MV-4-11 (cell line): ENCODE measurements at places on chromosomes 6 and 20.

DNA sequence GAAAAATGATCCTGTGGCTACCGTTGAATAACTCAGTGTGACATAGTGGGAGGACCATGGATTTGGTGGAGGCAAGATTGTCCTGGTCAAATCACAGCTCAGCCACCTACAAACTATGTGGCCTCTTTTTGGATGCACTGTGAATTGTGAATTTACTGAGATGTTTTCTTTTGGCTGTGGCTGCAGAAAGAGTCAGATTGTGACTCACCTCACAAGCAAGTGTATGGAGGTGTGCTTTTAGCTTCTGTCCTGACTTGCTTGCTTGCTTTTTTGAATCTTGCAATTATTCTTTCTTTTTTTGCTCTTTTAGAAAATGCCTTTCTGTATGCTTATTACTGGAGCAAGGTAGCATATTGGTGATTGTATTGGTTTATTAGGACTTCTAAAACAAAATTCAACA lies 122.9 kb upstream of the FOXO3 start:
- DNase-seq, result no peak

DNA sequence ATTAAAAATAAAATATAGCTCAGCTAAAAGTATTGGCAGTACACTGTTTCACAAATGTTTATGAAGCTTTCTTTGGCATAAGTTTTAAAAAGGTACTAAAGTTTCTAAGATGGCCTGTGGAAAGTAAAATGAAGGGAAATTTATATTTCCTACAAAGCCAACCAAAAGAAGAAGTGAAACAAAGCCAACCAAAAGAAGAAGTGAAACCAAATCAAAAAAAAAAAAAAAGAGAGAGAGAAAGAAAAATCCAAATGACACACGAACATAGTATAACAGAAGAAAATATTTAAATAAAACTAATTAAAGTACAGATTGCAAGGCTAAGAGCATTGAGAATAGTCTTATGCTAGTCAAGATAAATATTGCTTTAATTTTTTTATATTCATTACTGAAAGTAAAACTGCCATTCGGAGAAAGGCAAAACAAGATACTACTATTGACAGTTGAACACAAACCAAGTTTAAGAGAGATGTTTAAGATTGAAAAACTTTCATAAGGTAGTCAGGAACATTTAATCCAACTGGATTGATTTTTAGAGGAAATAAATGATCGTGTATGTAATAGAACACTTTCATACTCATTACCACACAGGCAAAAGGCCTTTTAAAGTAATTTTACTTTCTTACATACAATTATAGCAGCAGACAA lies 12.8 kb upstream of the KHDRBS2 start:
- DNase-seq, result peak; percentile 87

GRCh38 chr20:60131375-60131774 lies 173.2 kb downstream of the CDH26 start:
- peak; percentile 92 for DNase-seq

- no peak for DNase-seq
Observed at GRCh38 chr6:21582651-21583050, 10.9 kb upstream of the SOX4 start.

DNA sequence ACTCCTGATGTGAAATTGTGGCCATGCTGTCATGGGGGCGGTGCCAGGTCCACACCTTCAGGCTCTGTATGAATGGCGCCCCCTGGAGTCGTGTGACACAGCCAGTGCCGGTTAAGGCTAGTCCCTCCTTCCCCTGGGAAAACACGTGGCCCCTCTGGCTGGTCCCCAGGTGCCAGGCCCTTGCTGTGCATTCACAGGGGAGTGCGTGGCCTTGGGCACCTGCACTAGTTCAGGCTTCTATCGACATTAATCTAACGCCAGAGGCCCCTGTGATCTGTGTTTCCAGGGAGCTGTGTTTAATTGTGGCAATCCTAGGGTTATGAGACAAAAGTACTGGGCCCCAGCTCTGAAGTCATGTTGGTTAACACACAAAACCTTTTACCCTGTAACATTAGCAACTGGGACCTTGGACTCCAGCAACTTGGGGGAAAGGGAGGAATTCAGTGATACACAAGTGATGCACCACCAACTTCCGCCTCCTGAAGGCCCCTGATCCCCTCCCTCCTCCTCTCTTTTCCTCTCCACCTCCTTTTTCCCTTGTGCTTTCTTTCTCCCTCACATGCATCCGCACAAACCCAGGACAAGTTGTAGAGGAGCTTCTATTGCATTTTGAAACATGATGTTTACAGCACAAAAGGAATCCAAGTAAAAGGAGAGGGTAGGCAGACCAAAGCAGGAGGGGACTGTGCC lies 74.0 kb downstream of the SSR1 start:
- peak; percentile 51 for DNase-seq

DNA sequence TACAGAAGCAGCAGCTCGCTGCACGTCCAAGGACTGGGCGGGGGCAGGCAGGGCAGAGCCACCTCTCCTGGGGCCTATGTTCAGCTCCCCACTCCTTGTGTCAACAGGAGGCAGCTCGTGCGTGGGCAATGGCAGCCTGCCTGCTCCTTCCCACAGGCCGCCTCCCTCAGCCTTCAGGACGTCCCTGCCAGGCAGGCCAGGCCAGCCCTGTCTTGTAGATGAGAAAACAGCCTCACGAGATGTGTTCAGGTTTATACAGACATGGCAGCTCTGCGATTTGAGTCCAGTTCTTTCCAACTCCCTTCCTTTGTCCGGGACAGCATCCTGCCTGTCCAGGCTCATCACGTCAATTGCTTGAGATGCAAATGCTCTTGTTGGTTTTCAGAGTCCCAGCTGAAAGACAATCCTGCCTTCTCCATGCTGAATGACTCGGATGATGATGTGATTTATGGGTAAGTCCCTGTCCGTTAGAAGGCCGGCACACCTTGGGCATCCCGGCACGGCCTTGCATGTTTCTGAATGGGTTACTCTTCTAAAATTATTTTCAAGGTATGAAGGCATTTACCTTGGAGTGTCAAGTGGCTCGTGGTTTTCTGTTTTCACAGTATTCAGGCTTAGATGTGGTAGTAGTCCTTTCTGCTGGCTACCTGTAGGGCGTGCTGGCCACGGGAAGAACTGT lies 13.5 kb downstream of the DYNLT1 start:
- no peak for DNase-seq

GRCh38 chr6:50120300-50120699 lies 70.6 kb upstream of the DEFB112 start:
- no peak for DNase-seq

DNA sequence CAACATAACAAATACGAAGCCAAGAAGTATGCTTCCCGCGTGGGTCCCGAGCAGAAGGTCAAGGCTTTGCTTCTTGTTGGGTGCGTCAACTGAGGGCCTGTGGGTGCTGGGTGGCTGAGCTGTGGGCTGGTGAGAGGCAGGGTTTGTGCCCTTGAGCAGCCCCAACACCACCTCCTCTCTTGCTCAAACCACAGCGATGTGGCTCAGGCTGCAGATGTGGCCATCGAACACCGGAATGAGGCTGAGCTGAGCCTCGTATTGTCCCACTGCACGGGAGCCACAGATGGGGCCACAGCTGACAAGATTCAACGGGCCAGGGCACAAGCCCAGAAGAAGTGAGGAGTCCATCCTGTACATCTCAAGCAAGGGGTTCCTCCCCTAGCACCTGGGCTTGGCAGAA lies 7.0 kb upstream of the PTPRA start:
- DNase-seq, result no peak

DNA sequence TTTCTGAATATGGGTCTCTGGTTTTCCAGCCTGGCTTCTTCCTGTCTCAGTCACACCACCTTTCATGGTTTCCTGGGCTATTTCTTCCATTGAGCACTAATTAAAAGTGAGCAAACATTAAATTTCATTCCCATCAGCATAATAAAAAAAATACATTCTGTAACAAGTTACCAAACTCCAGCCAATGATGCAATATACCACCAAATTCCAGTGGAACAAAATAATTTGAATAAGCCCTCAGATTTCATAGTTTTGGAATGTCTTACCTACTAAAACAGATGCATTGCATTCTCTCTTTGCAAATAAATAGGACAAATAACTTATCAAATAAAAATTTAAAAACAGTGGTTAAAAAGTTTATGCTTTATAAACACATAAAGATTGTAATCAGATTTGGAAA lies 97.8 kb upstream of the PRDM1 start:
- no peak for DNase-seq

- no peak for DNase-seq
Observed at GRCh38 chr6:13919861-13920260, 4.9 kb upstream of the RNF182 start.

DNA sequence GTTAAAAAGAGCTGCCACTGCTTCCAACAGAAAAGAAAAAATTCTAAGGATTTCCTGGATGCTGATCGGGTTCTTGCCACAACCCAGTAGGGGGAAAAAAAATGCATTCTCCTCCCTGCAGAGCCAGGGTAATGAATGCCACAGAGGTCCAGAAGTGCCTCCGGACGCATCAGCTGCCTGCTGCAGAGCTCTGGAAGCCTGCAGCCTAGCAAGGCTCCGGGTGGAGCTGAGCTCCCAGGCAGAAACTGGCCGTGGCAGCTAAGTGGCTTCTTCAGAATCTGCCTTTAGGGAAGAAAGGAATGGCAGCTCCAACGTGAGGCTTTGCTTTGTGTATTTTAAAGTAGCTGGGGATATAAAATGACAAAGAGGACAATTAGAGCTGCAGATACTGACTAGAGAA lies 155.0 kb downstream of the CFAP61 start:
- no peak for DNase-seq

DNA sequence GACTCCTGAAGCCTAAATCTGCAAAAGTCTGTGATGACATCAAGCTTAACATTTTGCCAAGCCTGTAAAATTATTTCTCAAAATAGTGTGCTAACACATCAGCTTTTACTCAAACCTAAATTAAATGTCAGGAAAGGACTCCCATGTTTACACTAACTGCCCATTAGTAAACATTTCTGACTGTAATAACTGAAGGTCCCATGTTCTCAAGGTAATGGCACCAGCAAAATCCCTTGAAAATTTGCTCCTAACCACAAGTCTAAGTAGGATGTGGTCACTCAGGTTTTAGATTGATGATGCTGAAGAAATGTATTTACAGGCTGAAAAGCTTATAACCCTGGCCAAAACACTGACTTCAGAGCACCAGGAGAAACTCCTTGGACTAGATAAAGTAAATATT lies 33.0 kb downstream of the BACH2 start:
- DNase-seq, result no peak

GRCh38 chr20:63006540-63007359 lies at the start of gene BHLHE23:
BHLHE23 (minus strand) TSS chr20:63006964; CDS start chr20:63006774, 190 bp downstream.
- DNase-seq, result no peak
